ENCODE measurements at places on chromosomes 5 and 9.

GRCh38 chr5:78895616-78896015 lies 89.5 kb downstream of the ARSB start:
- no peak for DNase-seq

- DNase-seq: peak; percentile 75
These were observed 193.0 kb downstream of the MELK start for GRCh38 chr9:36765468-36766341.

- no peak for DNase-seq
These were observed 1087.7 kb downstream of the CDH12 start for GRCh38 chr5:21765406-21765805.

DNA sequence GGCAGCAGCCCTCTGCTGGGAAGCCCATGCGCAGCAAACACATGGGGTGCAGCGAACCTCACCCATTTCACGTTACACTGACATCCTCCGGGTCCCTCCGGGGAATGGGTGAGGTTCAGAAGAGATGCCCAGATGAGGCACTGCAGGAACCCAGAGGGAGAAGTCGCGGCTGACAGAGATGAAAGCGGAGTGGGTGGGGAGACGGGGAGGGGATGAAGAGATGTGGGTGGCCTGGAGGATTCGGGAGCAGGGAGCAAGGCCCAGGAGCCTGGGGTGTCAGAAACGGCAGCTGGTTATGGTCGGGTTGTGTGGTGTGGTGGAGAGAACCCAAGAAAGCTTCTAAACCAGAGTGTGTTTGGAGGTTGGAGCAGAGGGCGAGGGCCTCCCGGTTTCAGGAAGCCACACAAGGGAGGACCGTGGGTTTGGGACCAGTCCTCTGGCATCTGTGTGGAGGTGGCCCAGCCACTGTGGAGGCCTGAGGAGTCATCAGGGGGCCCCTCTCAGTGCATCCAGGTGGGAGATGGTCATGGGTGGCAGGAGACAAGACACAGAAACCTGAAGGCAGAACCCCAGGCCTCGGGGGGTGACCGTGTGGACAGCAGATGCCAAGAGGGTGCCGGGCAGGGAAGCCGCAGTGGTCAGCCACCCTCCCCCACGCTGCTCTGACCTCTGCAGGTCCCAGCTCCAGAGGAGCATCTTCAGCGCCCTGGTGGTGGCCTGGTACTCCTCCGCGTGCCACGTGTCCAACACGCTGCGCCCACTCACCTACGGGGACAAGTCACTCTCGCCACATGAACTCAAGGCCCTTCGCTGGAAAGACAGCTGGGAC lies 8.6 kb downstream of the UCK1 start:
- DNase-seq: no peak

GRCh38 chr5:10543585-10544040 lies 20.3 kb upstream of the ANKRD33B start:
- no peak for DNase-seq

- no peak for DNase-seq
These were observed 25.5 kb downstream of the DDX31 start for GRCh38 chr9:132644251-132644650.

GRCh38 chr5:59542851-59543820 lies 350.4 kb downstream of the PDE4D start:
- no peak for DNase-seq

DNA sequence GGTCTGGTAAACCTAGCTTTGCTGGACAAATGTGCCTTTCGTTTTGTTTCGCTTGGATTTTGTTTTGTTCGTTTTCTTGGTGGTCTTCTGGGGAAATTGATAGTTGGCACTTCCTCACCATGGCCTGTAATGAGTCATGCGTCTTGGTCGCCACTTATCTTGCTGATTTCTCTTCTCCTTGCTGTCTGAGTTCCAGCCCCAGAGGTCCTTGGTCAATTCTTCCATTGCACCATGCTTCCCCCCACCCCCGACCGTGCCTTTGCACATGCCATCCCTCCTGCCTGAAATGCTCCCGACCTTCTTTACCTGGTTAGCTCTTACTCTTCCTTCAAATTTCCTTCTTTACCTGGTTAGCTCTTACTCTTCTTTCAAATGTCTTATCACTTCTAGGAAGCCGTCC lies 168.7 kb upstream of the MSX2 start:
- DNase-seq: no peak

DNA sequence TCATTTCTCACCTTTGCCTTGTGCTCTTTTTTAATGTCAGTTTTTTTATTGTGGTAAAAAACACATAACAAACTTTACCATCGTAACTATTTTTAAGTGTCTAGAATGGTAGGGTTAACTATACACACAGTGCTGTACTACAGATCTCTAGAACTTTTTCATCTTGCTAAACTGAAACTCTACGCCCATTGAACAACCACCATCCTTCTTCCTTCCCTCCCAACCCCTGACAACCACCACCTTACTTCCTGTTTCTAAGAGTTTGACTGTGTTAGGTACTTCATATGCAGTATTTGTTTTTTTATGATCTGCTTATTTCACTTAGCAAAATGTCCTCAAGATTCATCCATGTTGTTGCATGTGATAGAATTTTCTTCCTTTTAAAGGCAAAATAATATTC lies 54.9 kb downstream of the PSAT1 start:
- no peak for DNase-seq

GRCh38 chr9:116760636-116761035 lies 73.5 kb downstream of the TRIM32 start:
- no peak for DNase-seq

DNA sequence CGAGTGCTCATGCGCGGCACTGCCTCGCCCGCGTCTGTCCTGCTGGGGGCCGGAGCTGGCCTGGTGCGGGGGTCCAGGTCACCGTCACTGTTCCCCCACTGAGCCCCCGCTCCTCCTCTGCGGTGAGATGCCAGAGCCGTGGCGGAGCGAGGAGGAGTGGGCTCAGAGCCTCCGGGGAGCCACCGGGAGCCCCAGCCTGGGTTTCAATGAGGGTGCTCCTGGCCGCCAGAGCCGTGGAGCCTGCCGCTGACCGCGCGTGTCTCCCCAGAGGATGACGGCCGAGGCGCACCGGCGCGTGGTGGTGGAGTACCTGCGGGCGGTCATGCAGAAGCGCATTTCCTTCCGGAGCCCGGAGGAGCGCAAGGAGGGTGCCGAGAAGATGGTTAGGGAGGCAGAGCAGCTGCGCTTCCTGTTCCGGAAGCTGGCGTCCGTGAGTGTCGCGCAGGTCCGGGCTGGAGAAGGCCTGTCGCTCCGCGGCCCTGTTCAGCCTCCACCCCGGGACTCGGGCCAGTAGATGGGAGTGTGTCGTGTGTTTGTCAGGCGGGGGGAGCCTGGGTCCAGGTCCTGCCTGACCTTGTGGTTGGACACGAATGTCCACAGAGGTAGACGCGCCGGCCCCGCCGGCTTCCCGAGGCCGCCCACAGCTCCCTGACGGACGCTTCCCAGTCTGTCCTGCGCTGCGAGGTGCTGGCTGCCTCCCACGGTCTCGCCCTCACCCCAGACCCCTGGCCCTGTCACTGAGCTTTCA lies 22.0 kb downstream of the EXOC3 start:
- no peak for DNase-seq

GRCh38 chr5:113162770-113163169 lies 186.2 kb downstream of the DCP2 start:
- no peak for DNase-seq

- DNase-seq: no peak
These were observed 70.3 kb downstream of the FGF10 start for GRCh38 chr5:44318883-44319282.

- no peak for DNase-seq
These were observed 33.1 kb downstream of the SCGB3A1 start for GRCh38 chr5:180558232-180558631.

GRCh38 chr5:31213705-31214121 lies 20.2 kb downstream of the CDH6 start:
- no peak for DNase-seq

- no peak for DNase-seq
These were observed 22.3 kb upstream of the RNF130 start for GRCh38 chr5:180093651-180094382.

DNA sequence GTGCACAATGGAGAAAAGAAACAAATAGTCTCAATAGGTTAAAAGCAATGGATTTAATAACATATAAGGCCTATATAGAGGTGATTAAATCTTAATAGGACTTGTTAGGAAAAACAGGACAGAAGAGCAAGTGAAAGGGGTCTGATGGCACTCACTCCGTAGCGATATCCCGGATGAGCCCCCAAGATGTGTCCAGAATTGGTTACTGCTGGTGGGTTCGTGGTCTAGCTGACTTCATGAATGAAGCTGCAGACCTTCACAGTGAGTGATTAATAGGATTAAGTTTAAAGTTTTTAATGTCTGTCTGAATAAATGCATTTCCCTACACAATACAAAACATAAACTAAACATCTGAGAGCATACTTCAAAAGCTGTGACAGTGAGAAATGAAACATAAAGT lies 110.4 kb upstream of the FAM174A start:
- DNase-seq: no peak

- DNase-seq: no peak
These were observed 274.6 kb downstream of the TMEM38B start for GRCh38 chr9:105968811-105969466.

DNA sequence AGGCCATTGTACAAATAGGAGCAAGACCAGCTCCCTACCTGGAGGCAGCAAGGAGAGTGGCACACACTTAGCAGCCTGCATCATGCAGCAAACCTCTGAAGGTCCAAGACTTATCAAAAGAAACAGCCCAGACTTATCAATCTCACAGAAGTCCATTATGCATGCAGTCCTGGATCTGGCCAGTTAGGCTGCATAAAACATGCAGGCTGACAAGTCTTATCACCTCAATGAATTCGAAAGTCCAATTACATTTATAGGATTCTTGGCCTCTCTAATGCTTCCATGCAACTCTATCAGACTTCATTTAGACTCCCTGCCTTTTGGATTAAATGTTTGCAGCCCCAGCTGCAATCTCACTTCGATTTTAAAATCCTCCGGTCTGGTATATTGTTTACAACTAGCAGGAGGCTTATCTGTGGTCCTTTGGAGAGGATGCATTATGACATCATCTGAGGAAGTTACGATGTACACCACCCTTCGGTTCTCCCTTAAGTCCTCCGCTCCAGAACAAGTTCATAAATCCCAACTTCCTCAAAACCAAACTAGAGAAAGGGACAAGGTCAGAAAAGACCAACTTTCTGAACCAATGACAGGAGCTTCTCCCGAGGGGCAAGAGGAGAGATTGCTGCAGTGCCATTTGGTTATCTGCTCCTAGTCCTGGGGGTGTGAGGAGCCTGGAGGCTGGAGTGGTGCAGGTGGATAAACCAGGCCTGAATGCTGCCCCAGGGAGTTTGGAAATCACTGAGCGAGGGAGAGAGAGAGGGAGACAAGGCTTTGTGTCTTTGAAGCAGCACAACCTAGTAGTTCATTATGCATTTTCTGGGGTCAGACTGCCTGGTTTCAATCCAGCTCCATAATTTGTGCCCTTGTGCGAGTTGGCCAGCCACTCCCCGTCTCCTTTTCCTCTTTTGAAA lies 313.9 kb downstream of the TLE1 start:
- DNase-seq: no peak

GRCh38 chr9:115804206-115804605 lies 349.4 kb upstream of the PAPPA start:
- DNase-seq: no peak

GRCh38 chr5:15799014-15799413 lies 299.0 kb downstream of the FBXL7 start:
- no peak for DNase-seq

GRCh38 chr5:169251333-169252084 lies 49.4 kb downstream of the SLIT3 start:
- DNase-seq: no peak

DNA sequence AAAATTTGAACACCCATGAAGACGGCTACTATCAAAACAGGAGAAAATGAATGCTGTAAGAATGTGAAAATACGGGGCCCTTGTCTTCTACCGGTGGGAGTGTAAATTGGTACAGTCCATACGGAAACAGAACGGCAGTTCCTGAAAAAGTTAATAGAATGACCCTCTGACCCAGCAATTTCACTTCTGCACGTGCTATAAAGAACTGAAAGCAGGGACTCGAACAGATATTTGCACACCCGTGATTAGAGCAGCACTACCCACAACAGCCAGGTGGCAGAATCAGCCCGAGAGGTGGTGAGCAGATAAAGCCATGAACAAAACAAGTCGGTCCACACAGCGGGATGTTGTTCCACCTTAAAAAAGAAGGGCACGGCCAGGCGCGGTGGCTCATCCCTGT lies 22.6 kb upstream of the SLC12A7 start:
- no peak for DNase-seq

GRCh38 chr5:7094626-7095025 lies 301.3 kb upstream of the ADCY2 start:
- no peak for DNase-seq

- DNase-seq: no peak
These were observed 75.5 kb downstream of the CACNA1B start for GRCh38 chr9:137952976-137953666.

DNA sequence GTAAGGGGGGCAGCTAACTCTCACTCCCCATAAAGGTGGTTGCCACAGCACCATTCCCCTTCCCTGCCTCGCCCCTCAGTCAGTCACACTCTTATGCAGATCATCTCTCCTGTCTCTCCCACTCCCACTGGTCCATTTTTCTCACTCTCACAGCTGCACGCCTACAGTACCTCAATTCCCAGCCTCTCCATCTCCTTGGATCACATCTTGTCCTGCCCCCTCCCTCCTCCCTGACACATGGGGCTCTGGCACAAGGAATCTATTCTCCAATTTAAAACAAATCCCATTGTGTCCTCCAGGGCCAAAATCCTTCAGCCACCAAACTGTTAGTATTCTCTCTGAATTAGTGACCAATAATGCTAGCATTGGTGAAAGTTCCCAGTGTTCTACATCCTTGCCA lies 114.4 kb downstream of the AUH start:
- no peak for DNase-seq

- DNase-seq: no peak
These were observed 265.5 kb upstream of the PAPPA start for GRCh38 chr9:115888131-115888530.

DNA sequence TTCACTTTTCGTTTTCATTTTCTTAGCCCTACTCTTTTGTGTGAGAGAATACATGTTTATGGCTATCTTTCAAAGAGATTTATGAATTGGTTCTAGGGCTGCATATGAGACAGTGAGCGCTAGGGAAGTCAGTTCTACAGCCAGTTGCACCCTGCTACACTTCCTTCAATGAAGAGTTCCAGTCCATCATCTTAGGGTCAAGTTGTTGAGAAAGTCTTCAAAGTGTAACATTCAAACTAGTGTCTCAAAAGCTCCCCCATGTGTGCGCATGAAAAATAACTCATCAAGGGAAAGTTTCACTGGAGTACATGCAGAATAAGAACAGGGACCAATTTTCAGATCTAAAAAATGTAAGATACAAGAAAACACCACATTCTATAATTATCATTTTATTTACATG lies 317.2 kb downstream of the DEPDC1B start:
- no peak for DNase-seq

- no peak for DNase-seq
These were observed 166.6 kb downstream of the SMARCA2 start for GRCh38 chr9:2181792-2182191.

- DNase-seq: no peak
These were observed 204.9 kb upstream of the TARS1 start for GRCh38 chr5:33235824-33236223.

All from stimulated activated CD4-positive, alpha-beta T cell treated with anti-CD3 and anti-CD28 coated beads, Interleukin-1b, Interleukin-23, amount 100 ng/mL, for 1 hour (primary cell).